ENCODE measurements at places on chromosomes 5 and 9.

- no peak for DNase-seq
These were observed 11.9 kb upstream of the AQP7 start for GRCh38 chr9:33414268-33414667.

- no peak for DNase-seq
These were observed 40.9 kb downstream of the ANGPTL2 start for GRCh38 chr9:127081250-127082185.

- DNase-seq: no peak
These were observed 428.3 kb downstream of the DNAH5 start for GRCh38 chr5:13516195-13516594.

GRCh38 chr5:90398726-90399125 is 10.8 kb downstream of the CETN3 start:
- no peak for DNase-seq

DNA sequence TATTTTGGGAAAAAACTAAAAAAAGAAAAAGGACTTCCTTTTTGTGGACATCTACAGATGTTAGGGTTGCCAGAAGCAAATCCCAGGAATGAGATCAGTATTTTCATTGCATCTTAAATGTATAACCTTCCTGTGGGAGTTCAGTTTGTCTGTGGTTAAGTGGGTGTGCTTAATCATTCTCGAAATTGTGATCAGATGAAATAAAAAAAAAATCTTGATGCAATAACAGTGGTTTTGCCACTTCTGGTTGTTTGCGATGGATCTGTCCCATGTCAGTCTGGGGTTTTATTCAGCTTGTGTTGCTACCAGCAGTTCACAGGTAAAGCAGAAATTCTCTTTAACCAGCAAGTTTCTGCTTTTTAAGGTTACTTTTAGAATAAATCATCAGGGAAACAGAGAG is 179.0 kb downstream of the MAN2A1 start:
- DNase-seq: no peak

GRCh38 chr5:154303133-154303532 is 112.6 kb downstream of the GALNT10 start:
- DNase-seq: no peak
